Vagina (tissue), 2 donors: ENCODE measurements at places on chromosomes 5 and 9.

DNA sequence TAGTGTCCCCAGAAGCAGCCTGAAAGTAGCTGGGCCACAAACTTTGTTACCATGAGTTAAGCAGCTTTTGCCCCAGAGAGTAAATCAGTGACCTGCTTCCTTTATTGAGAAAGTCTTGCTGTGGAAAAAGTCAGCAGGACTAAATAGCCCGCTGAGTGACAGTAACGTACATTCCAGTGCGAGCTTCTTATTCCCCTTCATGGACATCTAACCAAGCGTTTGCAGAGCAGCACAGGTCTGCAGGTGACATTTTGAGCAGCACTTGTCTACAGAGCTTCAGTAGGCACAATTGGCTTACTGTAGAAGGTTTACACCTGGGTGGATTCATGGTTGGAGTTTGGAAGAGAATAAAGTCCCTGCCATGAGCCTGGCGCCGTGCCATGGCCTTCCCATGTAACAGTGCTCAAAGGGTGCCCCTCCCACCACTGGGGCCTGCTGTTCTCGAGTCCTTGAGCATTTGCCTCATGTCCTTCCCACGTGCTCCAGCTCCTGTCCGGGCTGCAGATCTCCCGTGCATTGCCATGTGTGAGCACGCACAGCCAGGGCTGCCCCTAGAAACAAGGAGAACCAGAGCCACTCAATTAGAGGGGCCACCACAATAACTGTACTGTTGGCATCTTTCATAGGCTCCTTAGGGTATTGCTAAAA is 41.3 kb upstream of the GRHPR start:
- no peak for DNase-seq

GRCh38 chr9:125989090-125989501 is 241.9 kb downstream of the PBX3 start:
- DNase-seq = no peak

DNA sequence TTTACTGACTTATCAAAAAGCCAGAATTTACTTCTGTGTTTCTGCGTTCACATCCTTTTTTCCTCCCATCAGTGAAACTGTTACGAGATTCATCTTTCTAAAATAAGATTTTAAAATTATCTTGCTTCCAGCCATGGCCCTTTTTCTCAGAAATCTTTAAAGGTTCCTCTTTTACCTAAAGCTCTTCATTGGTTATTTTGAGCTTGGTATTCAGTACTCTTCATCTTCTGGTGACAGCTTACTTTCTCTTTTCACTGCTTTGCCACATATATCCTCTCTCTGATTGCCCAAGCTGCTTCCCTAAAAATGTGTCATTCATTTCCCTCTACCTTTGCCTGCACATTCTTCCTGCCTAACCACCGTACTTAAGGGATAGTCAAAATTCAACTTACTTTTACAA is 32.3 kb downstream of the TGFBR1 start:
- DNase-seq = no peak

DNA sequence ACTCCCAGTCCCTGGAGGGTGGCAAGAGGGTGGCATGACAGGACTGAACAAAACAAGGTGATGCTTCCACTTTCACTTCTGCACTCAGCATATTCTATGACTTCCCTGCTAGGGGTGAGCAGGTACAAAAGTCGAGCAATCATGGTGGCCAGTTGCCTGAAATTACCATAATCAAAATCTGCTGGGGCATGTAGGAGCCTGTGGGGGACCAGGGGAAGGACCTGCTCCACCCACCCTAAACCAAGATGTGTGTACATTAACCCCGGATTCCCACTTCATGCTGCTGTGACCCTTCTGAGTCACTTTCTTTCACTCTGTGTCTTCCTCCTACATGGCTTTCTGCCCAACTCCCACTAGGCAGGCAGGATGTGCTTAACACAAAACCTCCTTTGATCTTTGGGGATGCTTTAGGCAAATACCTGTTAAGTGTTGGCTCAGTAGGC is 73.3 kb upstream of the PHF24 start:
- no peak for DNase-seq

- DNase-seq = no peak
Observed at GRCh38 chr9:128607642-128608350, 48.9 kb downstream of the DYNC2I2 start.

DNA sequence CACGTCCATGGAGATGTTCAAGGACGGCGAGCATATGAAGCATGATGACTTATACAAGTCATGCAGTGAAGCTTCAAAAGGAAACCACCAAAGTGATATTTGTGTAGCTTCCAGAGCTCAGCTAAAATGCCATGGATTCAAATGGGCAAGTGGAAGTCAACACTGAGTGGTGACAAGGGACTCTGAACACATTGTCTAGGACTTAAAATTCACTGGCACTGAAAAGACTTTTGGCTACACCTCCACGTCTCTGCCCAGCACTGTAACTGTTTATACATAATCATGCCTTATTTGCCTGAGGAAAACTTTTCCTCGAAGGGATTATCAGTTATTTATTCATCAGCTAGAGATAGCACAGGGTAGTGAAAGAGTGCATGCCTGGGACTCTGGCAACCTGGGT is 15.2 kb downstream of the CTXN3 start:
- DNase-seq = no peak

- no peak for DNase-seq
Observed at GRCh38 chr9:23648651-23649050, 177.4 kb downstream of the ELAVL2 start.

DNA sequence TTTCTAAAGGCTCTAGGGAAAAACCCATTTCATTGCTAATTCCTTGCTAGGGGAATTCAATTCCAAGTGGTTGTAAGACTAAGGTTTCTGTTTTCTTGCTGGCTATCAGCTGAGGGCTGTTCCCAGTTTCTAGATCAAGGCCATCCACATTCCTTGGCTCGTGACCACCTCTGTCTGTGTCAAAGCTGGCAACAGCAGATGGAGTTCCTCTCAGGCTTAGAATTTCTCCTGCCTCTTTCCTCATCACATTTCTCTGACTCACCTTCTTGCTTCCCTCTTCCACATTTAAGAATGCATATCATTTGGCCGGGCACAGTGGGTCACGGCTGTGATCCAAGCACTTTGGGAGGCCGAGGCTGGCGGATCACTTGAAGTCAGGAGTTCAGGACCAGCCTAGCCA is 19.0 kb downstream of the DAB2IP start:
- no peak for DNase-seq
